ENCODE measurements at places on chromosomes 1 and 21.

GRCh38 chr1:225257081-225257480, 170.8 kb downstream of the LBR start:
- no peak for DNase-seq

DNA sequence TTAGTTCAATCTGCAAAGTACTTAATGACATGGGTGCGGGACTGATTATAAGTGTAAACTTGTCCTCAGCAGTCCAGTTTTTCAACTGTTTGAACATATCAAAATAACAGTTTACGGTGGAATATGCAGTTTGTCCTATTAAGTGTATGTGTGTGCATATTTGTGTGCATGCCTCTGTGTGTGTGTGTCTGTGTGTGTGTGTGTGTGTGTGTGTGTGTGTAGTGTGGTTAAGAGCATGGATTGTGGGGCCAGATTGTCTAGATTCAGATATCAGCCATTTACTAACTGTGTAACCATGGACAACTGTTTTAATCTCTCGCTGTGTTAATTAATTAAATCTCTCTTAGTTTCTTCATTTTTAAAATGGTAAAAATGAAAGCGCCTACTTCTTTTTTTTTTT, 39.0 kb downstream of the NEXN start:
- no peak for DNase-seq

GRCh38 chr1:203306089-203306964, 1.0 kb downstream of the BTG2 start:
- DNase-seq: peak; percentile 86

GRCh38 chr21:38721055-38721454, 84.7 kb upstream of the ETS2 start:
- DNase-seq: no peak

DNA sequence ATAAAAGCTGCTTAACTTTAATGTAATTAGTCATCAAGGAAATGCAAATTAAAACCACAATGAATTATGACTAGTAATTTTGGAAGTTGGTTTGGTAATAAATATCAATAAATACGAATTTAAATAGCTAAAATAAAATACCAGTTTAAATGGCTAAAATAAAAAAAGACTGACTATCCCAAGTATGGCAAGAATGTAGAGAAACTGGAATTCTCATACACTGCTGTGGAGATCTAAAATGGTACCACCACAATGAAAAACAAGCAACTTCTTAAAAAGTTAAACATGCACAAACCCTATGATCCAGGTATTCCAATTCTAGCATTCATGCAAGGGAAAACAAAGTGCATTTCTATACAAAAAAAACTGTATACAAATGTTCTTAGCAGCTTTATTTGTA, 382.6 kb upstream of the NR5A2 start:
- no peak for DNase-seq

- DNase-seq: no peak
These were observed 10.5 kb downstream of the SPATA46 start for GRCh38 chr1:162366149-162366548.

- no peak for DNase-seq
These were observed 115.7 kb downstream of the SLC5A9 start for GRCh38 chr1:48338257-48338656.

- no peak for DNase-seq
These were observed 6.3 kb upstream of the MAP10 start for GRCh38 chr1:232798920-232799319.

- DNase-seq: no peak
These were observed 28.7 kb downstream of the TRABD2B start for GRCh38 chr1:47968556-47968888.

DNA sequence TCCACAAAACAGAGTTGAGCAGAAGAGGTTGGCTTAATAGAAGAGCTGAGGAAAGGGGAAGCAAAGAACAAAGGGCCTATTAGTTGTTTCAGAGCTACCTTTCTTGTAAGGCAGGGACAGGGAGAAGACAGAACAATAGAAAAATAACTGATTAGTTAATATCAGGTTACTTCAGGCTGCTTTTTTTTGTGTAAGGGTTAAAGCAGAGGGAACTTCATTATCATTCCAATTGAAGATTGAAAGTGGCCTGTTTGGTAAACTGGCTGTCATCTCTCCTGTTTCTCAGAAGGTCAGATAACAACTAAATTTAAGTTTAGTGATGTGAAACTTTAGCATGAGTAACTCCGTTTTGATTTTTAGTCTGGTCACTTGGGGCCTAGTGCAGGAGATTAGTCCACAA, 22.3 kb downstream of the CDC42 start:
- no peak for DNase-seq

DNA sequence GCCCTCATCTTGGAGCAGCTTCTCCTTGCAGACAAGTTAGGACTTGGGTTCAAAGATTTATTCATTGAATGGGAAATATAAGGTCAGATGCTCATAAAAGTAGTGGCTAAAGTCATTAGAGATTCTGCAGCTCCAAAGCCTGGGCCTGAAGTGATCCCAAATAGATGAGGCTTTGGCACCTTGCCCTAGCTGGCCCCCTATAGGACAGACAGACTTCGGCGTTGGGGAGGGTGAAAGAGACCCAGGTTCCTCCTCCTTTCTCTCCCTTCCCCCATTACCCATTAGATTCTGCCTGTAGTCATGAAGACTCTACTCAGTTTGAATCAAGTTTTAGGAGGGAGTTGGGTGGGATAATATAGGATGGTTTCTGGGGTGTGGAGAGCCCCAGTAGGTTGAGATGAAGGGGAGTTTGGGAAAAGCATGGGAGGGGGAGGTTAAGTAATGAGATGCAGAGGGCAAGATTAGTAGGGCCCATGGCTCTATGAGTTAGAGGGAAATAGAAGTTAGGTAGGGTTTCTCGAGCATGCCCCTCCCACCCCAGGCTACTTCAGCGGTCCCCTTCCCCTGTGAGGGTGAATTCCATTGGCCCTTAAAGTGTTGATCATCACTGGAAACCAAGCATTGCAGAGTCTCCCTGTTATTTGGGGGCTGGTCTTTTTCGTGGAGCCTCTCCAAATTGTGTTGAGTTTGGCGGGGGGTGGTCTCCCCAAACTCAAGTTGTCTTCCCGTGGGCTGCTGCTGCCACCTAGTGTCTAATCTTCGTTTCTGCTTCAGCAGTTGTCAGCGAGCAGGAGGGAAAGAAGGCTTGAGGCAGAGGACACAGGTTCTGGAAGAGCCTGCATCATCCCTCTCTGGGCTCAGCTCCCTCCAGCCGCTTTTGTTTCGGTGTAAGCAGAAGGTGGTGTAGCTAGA, 2.1 kb upstream of the AHDC1 start:
- no peak for DNase-seq

GRCh38 chr1:156836041-156836654, 19.5 kb upstream of the SH2D2A start:
- DNase-seq: no peak

- peak; percentile 29 for DNase-seq
These were observed 788 bp upstream of the TXNIP start for GRCh38 chr1:145997016-145997717.

- DNase-seq: no peak
These were observed 21.7 kb downstream of the ASTN1 start for GRCh38 chr1:177142791-177143271.

DNA sequence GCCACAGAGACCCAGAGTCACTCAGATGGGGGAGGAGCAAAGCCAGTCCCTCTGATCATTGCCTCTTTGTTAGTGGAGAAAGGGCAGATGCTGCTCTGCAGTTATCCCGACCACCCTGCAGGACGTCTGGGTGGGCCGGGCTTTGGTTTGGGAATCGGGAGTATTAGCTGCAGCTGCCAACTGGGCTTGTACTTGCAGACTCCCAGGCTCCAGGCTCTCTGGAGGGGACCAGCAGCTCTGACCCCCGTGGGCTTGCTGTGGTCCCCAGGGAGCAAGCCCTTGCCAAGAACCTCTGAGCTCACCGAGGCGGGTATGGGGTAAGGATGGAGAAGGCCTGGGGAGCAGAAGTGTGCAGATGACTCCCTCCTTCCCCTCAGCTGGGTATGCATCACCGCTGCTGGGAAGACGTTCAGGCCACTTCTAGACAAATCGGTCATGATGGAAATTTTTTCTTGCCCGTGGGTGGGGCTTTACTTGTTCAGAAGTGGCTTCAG, 21.6 kb downstream of the MAPKAPK2 start:
- DNase-seq: no peak

DNA sequence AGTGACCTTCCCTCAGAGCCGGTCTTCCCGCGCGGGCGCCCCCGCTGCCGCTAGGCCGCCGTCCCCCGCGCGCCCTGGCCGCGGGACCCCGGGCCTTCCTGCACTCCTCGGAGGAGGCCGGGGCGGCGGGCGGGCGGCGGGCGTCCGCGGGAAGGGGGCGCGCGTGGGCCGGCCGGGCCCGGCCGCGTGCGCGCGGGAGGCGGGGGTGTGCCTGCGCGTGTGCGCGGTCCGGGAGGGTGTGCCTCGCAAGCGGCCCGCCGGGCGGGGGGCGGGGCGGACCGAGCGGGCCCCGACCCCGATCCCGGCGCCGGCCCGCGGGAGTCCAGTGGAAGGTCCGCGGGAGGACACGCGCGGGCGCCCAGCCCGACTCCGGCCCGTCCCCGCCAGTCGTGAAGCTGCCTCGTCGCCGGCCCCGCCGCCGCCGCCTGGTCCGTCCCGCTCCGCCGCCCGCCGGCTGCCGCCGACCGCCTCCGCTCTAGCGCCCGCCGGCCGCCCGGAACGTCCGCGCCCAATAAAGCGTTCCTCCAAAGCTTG, 438 bp downstream of the MRPS6 start:
- DNase-seq: peak; percentile 50

DNA sequence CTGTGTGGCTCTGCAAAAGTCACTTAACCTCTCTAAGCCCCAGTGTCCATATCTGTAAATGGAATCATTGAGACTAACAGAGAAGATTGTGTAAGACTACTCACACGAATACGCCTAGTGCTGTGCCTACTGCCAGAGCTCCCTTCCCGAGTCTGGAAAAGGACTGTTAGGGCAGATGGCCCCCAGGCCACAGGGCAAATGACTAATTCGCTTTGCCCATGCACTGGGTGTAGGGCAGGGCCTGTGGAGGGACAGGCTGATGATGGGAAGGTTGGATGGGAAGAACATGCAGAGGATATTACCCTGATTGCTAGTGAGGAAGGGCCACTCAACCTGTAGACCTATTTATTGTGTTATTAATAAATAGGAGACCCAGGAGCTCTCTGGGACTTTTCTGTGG, 4.2 kb upstream of the GPR61 start:
- DNase-seq: no peak

DNA sequence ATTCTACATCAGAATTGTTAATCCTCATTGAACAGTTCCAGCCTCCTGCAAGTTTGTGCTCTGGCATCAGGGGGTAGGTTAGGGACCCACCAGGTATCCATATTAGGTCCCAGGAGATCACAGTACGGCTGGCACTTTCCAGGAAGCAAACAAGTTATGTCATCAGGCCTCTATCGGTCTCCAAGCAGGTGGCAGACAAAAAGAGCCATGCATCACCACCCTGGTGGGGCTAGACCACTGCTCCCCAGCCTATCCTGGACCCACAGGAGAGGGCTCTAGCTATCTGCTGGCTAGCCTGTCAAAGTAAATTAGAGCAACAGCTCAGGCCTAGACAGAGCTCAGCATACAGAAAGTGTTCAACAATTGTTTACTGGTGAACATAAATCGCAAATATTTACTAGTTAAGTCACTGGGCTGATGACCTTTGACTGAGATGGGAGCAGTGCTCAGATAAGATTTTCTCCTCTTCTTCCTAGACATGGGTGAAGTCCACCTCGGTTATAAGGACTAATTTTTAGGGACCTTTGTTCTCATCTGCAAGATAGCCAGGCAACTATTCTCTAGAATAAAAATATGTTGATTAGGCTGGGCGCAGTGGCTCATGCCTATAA, 6.4 kb downstream of the NUAK2 start:
- no peak for DNase-seq

DNA sequence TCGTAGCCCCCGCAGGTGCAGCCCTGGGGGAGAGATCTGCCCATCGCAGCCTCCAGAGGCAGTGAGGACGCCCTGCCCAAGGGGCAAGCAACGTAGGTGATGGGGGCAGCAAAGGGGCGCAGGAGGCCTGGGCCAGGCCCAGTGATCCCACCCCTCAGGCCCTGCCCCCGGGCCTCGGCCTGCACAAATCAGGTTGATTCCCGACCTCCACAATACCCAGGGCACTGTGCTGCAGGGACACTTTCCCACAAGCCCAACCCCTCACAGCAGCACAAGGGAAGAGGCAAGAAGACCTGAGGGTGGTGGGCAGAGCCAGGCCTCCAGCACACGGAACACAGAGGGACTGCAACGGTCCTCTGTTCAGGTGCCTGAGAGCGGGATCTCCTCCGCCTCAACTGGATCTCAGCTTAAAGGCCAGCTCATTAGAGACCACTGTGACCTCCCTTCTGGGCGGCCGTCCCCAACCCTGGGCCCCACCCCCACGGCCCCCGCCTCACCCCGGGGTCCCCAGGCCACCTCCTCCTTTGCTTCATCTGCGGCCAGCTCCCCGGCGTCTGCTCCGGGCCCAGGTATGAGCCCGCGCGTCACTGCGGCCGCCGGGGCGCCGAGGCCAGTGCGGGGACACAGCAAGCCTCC, 812 bp upstream of the ARF1 start:
- DNase-seq: no peak

DNA sequence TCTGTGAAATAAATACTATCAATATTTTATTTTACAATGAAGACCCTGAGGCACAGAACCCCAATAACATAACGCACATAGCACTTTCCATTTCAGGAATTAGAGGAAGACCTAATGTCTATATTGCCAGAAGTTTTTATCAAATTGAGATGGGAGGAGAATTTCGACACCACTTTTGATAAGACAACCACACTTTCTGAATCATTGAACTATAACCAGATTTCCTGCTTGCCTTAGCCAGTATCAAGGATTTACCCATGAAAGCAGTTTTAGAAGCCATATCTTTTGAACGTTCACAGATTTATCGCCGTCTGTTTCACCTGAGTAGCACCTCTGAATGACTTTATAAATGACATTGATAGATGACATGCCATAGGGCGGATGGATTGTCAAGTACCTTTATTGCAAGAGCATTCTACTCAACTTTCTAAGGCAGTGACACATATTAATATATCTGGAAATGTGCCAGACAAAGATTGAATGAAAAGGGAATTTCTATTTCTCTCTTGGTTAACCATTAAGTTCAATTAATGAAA, 768.4 kb downstream of the LTN1 start:
- DNase-seq: no peak

DNA sequence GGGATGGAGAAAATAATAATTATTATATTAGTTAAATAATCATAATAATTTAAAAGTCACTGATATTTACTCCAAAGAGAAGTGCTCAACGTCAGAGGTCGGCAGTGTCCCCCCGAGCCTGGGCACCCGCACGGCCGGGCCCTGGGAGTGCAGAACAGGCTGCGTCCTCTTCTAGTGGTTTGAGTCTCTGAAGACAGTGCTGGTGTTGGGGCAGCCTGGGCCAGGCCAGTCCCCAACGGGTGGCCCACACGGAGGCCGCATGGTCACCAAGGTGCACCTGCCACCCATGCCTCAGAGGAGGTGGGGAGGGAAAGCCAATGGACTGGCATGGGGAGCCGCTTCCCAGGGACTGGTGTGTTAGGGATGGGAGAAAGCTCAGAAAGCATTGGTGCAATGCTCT, 27.3 kb downstream of the WNT9A start:
- no peak for DNase-seq

GRCh38 chr1:186503190-186503589, 42.3 kb upstream of the PDC start:
- DNase-seq: no peak

GRCh38 chr1:150235294-150235851, 539 bp downstream of the ANP32E start:
- peak; percentile 37 for DNase-seq

- no peak for DNase-seq
These were observed 468 bp upstream of the ABCA4 start for GRCh38 chr1:94121411-94121821.
